ENCODE measurements at places on chromosomes 3 and 15.

GRCh38 chr3:61648481-61648880 lies 87.1 kb downstream of the PTPRG start:
- no peak for DNase-seq

GRCh38 chr15:31382713-31383045 lies 56.0 kb downstream of the KLF13 start:
- DNase-seq, result no peak

- DNase-seq, result no peak
These were observed 123.4 kb upstream of the SLC24A5 start for GRCh38 chr15:47997195-47998080.

GRCh38 chr15:92886815-92887214 lies 13.3 kb upstream of the CHD2 start:
- DNase-seq, result no peak

GRCh38 chr3:146020969-146021368 lies 140.0 kb downstream of the PLOD2 start:
- DNase-seq, result no peak

All from amniotic epithelial cell (primary cell).